ENCODE measurements at places on chromosomes 13 and 19.

DNA sequence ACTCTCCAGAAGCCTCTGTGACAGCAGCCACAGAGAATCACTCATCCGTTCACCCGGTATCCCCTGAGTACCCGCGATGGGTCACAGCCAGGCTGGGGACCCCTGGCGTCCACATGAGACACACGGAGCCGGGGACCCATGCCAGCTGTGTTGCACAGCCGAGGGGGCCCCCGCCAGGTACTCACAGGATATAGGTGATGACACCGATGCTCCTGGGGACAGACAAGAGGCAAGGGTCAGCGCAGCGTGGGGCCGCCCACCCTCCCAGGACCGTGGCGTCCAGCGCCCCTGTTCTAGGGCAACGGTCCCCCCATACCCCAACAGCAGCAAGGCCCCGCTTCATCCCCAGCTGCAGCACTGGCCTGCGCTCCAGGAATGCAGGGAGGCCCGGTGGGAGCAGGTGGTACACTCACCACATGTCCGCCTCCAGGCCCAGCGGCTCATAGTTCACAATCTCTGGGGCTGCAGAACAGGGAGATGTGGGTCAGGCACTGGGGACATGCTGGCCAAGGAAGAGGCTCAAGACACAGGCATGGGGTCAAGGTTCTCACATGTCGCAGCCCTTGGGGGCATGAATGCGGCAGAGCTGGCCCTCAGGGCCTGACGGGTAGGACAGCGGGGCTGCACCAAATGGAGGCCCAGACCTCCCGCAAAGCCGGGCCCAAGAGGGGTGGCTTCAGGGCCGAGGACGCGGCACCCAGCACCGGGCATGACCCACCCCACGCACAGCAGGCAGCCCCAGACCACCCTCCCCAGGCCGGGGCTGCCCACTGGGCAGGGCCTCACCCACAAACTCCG lies 7.2 kb downstream of the DAPK3 start:
- no peak for DNase-seq

DNA sequence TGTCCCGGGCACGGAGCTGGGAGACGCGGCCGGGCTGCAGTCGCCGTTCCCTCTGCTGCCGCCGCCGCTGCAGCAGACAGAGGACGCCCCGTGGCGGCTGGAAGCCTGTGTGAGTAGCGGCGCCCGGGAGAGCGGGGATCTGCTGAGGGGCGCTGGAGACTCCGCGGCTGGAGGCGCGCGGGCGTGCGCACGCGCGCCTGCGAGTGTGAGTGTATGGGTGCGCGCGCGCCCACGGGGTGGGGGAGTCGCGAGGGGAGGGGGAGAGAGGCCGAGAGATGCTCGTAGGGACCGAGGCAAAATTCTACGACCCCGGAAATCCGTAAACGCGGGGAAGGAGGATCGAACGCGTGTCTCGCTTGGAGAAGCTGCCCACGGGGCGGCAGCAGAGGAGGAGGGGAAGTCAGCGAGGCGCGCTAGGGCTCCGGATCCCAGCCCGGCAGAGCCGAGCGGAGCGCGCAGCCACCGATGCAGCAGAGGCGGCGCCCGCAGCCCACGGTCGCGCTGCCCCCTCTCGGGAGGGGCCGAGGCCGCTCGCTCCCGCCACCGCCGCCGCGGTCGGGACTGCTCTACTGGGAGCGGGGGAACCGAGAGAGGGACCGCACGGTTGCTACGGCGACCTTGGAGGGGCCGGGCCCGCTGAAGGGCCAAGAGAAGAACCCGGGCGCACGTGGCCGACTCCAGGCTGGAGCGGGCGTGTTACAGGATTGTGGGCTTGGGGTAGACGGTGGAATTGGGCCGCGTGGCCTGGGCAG lies at the start of gene ENOX1:
TSS of gene ENOX1 (minus strand) at position 207 of the 752 bp plus-strand sequence.
- DNase-seq, result no peak

DNA sequence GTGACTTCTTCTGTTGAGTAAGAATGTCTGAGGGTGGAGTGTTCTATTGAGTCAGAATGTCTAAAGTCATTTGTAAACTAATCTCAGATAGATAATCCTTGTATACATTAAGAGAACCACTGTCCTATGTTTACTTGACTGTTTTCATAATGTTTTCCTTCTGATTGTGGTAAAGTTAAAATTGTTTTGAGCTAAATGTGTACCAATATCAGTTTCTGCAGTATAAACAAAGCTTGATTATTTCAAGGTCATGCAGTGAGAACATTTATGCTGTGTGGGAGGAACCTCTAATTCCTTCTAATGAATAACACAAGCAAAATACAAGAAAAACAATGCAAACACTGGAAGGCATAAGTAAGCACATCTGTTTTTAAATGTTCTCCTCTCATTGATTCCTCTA lies 434.6 kb downstream of the FGF14 start:
- no peak for DNase-seq

DNA sequence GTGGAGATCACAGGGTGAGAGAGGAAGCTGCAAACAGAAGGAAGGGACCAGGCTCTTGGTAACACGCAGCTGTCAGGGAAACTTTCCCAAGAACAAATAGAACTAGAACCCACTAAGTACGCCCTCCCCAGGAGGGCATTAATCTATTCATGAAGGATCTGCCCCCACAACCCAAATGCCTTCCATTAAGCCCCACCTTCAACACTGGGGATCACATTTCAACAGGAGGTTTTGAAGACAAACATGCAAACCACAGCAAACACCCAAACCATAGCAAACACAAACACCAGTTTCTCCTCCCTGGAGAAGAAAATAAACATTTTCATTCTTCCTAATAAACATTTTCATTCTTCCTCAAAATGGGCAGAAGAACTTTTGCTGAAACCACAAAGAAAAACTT lies 329.6 kb downstream of the EFNB2 start:
- no peak for DNase-seq
